ENCODE measurements at places on chromosomes 3 and 15.

DNA sequence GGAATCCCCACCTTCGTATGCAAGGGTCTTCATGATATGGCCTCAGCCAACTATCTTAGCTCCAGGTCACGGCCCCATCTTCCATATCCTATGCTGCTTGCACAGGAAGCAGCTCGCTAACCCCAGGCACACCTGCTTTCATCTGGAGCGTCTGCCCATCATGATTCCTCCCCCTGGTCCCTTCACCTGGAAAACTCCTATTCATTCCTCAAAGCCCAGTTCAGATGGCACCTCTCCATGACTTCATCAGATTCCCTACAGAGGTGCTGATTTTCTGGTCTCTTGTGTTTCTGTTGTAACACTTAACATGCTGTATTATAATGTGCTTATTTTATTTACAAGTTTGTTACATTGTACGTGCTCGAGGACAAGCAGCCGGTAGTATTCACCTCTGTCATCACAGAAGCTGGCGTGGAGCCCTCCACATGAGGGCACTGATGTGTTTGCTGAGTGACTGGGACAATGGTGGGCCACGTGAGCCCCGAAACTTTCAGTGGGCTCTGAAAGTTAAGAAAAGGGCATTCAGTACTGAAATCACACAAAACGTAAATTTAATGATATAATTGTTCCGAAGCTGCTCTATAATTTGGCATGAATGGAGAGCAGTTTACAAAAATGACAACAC lies 16.2 kb downstream of the MUC20 start:
- no peak for DNase-seq

DNA sequence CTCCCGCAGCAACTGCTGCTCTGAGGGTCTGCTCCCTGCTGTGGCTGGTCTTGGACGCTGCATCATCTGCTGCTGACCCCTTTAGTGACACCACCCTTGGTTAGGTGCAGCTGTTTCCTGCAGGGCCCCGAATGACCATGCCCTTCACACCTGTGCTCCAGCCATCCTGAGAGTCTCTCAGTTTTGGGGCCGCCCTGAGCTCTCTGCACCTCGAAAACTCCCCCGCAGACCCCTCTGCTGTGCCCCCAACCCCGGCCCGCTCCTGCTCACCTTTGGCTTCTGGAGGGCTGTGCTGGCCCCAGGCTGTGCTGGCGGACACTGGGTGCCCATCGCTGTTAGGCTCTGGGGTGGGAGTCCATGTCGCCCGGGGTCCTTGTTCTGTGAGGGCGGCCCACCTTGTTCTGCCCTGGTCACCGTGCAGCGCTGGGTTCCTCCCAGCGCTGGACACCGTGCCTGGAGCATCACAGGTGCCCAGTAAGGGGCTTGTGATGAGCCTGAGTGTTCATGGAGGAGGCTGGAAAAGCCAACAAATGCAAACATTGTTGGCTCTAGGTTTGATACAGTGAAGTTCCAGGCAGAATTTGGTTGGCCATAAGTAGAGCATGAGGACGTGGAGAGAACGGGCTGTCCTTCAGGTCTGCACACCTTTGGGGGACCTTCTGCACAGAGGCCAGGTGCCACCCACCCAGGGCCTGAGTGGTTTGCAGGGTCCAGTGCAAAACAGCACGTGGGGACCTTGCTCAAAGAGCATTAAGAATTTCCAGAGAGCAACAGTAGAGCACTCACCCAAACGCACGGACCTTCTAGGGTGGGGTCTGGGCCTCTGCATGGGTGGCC lies 12.3 kb downstream of the ABTB1 start:
- no peak for DNase-seq

DNA sequence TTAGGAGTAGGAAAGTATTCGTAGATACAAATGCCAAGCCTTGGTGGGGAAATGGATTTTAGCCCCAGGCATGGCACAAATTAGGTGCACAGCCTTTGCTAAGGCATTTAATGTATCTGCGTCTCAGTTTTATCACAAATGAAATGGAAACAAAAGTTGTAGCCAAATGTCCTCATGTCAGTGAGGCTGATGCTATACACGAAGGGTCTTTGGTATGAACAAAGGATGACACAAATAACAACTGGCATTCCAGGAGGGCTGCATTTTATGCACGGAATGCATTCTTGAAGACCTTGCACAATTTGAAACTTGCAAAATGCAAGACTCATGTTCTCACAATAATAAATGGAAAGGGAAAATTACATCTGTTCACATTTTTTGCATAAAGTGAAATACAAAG lies 181.9 kb downstream of the SV2B start:
- DNase-seq, result no peak

DNA sequence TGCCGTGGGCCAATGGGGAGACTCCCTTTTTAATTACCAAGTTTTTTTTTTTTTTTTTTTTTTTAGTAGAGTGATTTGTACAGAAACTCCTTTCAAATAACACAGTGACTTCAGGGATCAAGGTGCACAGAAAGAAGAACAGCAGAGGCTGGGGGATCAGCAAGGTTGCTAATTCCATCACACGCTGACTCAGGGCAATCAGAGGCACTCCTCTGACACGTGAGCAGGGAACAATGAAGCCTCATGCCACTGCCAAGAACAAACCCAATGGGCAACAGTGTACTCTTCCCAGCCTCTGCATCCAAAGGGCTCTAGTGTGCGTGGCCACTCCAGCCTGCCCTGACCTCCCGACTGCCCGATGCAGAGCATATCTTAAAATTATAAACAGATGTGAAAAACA lies 186.7 kb upstream of the WNT5A start:
- no peak for DNase-seq

DNA sequence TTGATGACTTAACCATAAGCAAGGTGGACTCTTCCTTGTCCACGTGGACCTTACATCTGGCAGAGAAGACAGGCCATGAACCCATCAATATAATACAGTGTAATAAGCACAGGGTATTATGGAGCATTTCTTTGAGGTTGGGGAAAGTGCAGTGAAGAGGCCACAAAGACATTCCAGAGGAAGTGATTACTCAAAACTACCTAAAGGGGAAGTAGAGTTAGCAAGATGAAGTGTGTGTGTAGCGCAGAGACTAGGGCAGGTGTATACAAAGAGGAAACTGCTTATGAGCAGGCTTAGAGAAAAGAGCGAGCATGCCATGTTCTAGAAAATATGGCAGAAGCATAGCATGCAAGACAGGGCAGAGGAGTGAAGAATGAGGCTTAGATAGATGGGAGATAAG lies 17.9 kb downstream of the CP start:
- DNase-seq, result no peak

All from T-helper 2 cell treated with Interferon-gamma antibody and Interleukin-4, amounts not matched to agents 5 μg/mL and 100 μg/mL, for 36 hours (primary cell).